MM.1S (cell line): ENCODE measurements at places on chromosomes 6 and 20.
A peak's percentile ranks its signal among the peaks of the same experiment; 100 is the strongest.

GRCh38 chr6:21273451-21273850 lies 320.1 kb upstream of the SOX4 start:
- no peak for DNase-seq
- H3K27ac ChIP-seq: no peak overlapping the region
- no peaks in the 10 kb centered on the region for H3K36me3 ChIP-seq
- no peaks in the 10 kb centered on the region for H3K4me1 ChIP-seq
- no peak overlapping the region for H3K4me3 ChIP-seq
- H3K27me3 ChIP-seq: no peaks in the 10 kb centered on the region

DNA sequence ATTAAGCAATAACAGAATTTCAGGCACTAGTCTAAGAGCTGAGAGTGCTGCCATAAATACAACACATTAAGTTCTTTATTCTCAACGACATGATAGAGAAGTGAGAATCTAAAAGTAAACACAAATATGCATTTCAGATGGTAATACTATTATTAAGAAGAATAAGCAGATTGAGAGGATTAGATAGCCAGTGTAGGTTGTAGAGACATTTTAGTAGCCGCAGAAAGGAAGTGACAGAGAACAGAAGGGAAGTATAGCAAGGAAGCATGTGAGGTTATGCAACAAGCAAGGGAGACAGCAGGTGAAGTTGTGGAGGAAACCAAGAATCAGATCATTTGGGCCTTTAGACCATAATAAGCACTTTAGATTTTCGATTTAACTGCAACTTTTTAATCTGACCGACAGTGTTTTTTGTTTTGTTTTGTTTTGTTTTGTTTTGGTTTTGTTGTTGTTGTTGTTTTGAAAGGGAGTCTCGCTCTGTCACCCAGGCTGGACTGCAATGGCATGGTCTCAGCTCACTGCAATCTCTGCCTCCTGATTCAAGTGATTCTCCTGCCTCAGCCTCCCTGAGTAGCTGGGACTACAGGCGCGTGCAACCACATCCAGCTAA lies 737.0 kb upstream of the ADGRB3 start:
- no peak overlapping the region for H3K27ac ChIP-seq
- no peak overlapping the region for H3K4me3 ChIP-seq
- no peaks in the 10 kb centered on the region for H3K36me3 ChIP-seq
- no peak for DNase-seq

GRCh38 chr6:89862698-89863097 lies 31.6 kb upstream of the GJA10 start:
- H3K27ac ChIP-seq: no peak overlapping the region
- H3K4me3 ChIP-seq: no peak overlapping the region
- no peak for DNase-seq
- H3K36me3 ChIP-seq: peaks cover 21% of the 10 kb centered on the region
- no peaks in the 10 kb centered on the region for H3K27me3 ChIP-seq

DNA sequence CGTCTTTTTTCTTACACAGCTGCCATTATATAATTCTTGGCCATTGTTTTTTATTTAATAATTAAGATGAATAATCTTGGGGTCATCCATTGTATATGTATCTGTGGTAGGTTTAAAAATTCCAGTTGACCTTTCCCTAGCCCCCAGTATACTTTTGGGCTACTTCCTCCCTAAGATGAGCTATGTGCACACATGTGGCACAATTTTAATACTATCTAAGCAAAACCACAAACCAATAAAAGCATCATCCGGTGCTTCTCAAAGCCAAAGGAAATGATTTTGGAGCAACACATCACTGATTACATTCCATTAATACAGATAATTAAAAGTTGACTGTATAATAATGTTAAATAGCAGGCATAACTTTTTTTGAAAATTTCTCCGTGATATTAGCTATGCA lies 161.2 kb downstream of the ATXN1 start:
- H3K36me3 ChIP-seq: no peaks in the 10 kb centered on the region
- no peak for DNase-seq
- no peak overlapping the region for H3K27ac ChIP-seq
- H3K4me3 ChIP-seq: no peak overlapping the region
- H3K27me3 ChIP-seq: no peaks in the 10 kb centered on the region
- H3K4me1 ChIP-seq: no peaks in the 10 kb centered on the region

GRCh38 chr20:7601431-7601830 lies 338.8 kb downstream of the HAO1 start:
- H3K27ac ChIP-seq: no peak overlapping the region
- DNase-seq: no peak
- H3K4me1 ChIP-seq: no peaks in the 10 kb centered on the region
- H3K27me3 ChIP-seq: no peaks in the 10 kb centered on the region
- no peak overlapping the region for H3K4me3 ChIP-seq
- no peaks in the 10 kb centered on the region for H3K36me3 ChIP-seq

DNA sequence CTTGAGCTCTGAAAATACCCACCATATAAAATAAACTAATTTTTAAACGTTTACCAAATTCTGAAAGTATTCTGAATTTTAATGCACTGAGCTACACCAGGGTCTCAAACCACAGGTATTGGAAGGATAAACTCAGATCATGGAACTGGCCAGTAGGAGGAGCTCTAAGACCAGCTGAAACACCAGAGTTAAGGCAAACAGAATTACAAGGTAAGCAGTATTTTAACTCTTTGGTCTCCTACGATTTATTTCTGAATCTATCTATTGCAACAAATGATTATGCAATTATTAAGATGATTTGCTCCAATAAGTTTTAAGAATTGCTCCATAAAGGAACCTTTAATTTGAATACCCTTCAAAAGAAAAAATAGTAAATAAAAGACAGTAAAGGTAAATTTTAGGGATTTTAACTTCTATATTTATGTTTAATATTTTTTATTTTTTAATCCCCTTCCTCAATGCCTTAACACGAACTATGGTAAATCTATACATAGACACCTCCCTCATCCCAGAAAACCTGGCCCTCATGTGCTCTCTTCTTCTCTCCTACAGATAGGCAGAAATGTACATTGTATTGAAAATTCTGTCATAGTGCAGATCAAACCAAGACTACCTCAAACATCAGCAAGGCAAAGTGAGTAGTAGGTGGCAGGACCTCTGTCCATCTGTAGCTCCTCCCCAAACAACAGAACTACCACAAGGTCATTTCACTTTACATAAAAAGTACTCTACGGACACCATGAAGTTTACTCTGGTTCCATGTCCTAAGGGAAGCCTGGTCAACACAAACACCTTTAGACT lies 58.4 kb downstream of the SMLR1 start:
- 0 out of 2 replicates have a peak, but pooled peaks cover 3% of the 10 kb centered on the region for H3K4me1 ChIP-seq
- H3K36me3 ChIP-seq: no peaks in the 10 kb centered on the region
- H3K27me3 ChIP-seq: no peaks in the 10 kb centered on the region
- H3K27ac ChIP-seq: no peak overlapping the region
- no peak overlapping the region for H3K4me3 ChIP-seq

DNA sequence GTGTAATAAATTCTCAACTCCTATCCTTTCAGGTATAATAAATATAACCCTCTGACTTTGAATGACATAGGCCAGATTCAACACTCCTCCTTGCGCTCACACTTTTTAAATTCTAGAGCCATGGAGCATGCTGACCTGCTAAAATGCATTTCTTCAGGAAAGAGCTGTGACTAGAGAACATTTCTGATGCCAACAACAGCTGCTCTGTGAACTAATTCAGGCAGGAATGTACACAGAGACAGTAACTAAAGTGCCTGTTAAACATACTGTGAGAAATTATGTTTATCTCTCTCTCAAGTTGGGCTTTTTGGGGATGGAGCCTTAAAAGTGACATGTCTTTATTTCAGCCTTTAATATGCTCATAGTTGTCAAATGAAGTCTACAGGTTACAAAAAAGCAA lies 8.3 kb downstream of the NHSL1 start:
- no peaks in the 10 kb centered on the region for H3K36me3 ChIP-seq
- H3K4me1 ChIP-seq: no peaks in the 10 kb centered on the region
- no peak overlapping the region for H3K4me3 ChIP-seq
- H3K27ac ChIP-seq: no peak overlapping the region
- no peak for DNase-seq

GRCh38 chr6:43509142-43509983 lies 783 bp downstream of the LRRC73 start:
- peak overlapping the region; percentile 42; the same call in 1 of the 2 replicates for H3K4me3 ChIP-seq
- H3K27me3 ChIP-seq: peaks cover 6% of the 10 kb centered on the region; the same call in 1 of the 2 replicates
- H3K36me3 ChIP-seq: no peaks in the 10 kb centered on the region
- H3K27ac ChIP-seq: no peak overlapping the region
- H3K4me1 ChIP-seq: no peaks in the 10 kb centered on the region; the same call in 1 of the 2 replicates
